ENCODE measurements at places on chromosomes 5 and 9.

DNA sequence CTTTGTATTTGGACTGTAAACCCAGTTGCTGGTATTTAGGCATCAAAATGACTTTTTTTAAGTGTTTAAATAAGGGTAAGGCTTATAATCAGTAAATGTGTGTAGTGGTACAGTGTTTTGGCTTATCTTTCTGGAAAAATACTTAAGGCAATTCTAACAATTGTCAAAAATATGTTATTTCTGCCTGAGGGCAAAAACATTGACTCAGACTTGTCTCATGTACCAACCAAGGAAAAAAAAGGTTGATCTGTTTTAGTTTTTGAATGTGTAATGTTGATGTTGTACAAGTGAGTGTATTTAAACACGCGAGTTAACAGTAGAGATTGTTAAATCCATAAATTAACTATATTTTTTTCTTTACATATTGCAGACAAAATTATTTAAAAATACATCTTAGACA is 277.8 kb upstream of the TYRP1 start:
- DNase-seq: no peak

GRCh38 chr5:97936231-97936630 is 753.2 kb upstream of the RIOK2 start:
- DNase-seq: no peak

GRCh38 chr5:142748132-142748531 is 22.0 kb upstream of the ARHGAP26 start:
- DNase-seq: no peak

DNA sequence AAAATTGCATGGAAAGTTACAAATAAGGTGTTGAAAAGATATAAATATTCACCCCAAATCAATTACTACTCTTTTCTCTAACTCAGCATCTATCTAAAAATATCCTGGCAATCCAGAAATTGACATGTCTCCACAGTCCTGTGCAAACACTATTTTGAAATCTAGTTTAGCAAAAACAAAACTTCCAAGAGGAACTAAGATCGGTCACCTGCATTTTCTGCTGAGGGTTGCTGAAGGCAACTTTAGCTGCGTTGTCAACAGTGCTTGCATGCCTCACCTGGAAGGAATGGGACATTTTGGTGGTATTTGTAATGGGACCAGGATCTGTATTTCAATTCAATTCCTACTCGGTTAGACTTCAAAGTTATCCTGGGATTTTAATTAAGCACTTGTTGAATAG is 398.3 kb downstream of the NTRK2 start:
- no peak for DNase-seq

GRCh38 chr5:163434401-163434866 is 3.0 kb upstream of the CCNG1 start:
- DNase-seq: no peak

GRCh38 chr5:7789567-7789966 is 61.4 kb downstream of the CFAP90 start:
- DNase-seq: no peak

DNA sequence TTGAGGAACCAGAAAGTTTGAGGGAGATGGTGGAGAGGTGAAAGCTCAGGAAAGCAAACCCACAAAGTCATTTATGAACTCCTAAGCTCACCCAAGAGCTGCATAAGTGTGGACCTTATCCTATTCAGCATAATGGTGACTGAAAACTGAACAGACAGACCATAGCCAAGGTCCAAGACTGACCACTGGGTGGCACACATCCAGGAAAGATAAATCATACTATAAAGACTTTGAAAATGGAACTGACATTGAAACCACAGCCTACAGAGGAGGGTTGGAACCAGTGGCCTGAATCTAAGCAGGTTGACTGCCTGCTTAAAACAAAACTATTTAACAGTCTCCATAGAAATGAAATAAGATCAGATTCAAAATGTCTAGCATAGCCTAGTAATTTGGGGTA is 121.0 kb upstream of the RGS7BP start:
- DNase-seq: no peak

DNA sequence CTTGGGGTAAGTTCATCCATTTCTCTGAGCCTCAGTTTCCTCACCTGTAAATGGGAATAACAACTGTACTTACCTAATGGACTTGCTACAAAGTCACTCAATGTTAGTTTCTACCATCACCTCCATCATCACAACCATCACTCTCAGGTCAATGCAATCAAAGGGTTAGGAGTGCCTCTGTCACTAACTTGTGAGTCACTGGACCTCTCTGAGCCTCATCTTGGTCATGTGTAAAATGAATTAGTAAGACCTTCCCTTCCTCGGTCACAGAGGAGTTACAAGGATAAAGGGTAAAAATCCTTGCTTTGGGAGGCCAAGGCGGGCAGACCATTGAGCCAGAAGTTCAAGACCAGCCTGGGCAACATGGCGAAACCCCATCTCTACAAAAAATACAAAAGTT is 12.8 kb downstream of the FABP6 start:
- DNase-seq: no peak

DNA sequence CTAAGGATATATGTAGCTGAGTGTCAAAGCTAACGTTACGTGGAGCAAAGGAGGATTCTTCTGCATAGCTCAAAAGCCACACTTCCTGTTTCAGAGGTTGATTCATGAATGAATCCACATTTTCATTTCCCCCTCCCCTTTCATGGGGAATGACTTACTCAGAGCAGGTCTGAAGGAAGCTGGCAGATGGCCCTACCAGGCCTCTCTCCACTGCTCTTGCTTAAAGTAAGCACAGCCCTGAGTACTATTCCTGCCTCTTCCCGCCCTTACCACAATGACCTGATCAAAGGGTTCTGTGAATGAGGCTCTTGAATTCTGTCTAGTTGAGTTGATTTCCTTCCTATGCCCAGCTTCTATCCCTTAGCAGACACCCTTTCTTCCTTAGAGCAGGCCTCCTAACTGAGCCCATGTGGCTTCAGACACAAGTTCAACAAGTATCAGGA is 6.3 kb downstream of the IGIP start:
- no peak for DNase-seq

- no peak for DNase-seq
Measured at GRCh38 chr5:170006021-170006420, 25.7 kb upstream of the INSYN2B start.

DNA sequence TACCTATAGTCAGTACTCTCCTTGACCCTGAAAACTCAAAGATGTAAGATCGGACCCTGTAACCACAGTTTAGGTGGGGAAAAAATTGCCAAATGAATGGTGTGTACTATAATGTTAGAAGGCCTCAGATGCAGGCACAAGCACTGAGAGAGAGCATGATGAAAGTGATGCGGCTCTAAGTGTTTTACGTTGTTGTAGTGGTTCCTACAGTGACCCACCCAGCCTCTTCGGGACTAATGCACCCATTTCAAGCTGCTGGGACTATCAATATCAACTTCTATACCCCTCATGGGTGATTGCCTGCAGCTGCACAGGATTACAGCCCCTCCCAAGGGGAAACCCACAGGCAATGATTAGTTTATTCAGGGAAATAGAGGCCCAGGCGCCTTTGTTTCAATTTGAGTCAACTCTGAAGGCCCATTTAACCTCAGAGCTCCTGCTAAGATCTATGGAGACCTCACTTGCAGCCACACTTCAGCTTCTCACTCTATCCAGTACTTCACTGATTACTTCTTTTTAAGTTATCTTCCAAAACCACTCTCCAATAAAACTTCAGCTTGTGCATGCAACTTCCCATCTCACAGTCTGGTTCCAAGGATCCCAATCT is 340.7 kb downstream of the NR2F1-AS1 start:
- no peak for DNase-seq

DNA sequence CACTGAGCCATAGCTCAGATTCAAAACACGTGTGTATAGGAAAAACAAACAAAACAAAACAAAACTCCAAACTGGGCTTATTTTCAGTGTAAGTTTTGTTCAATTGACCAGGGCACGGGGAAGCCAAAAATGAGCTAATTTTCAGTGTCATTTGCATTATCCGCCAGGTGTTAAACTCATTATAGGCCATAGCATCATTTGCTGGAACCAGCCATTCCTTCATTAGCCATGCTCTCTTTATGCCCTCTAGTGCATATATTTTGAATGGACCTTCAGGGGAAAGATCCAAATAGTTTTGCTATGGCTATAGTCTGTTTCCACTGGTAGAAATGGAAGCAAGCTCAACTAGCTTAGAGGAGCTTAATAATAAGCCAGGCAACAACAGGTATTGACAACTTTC is 1205.2 kb upstream of the DMAC1 start:
- DNase-seq: no peak

GRCh38 chr5:176719113-176719739 is 71.9 kb downstream of the TSPAN17 start:
- DNase-seq: no peak

DNA sequence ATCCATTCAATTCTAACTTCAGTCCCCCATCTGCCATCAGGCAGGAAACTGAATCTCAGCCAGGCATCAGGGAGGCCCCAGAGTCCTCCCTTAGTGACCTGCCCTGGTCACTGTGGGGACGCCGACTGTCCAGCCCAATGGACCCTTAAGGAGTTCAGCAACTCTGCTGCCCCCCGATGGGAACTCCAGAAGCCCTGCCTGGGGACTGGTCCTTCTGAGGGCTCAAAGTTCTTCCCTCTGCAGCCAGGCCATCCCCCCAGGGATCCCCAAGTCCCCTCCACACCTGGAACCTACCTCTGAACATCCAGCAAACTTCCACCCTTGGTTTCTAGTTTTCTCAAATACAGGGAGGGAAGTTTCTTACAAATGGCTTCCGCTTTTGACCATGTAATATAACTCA is 76.8 kb downstream of the UBE2QL1 start:
- DNase-seq: no peak

DNA sequence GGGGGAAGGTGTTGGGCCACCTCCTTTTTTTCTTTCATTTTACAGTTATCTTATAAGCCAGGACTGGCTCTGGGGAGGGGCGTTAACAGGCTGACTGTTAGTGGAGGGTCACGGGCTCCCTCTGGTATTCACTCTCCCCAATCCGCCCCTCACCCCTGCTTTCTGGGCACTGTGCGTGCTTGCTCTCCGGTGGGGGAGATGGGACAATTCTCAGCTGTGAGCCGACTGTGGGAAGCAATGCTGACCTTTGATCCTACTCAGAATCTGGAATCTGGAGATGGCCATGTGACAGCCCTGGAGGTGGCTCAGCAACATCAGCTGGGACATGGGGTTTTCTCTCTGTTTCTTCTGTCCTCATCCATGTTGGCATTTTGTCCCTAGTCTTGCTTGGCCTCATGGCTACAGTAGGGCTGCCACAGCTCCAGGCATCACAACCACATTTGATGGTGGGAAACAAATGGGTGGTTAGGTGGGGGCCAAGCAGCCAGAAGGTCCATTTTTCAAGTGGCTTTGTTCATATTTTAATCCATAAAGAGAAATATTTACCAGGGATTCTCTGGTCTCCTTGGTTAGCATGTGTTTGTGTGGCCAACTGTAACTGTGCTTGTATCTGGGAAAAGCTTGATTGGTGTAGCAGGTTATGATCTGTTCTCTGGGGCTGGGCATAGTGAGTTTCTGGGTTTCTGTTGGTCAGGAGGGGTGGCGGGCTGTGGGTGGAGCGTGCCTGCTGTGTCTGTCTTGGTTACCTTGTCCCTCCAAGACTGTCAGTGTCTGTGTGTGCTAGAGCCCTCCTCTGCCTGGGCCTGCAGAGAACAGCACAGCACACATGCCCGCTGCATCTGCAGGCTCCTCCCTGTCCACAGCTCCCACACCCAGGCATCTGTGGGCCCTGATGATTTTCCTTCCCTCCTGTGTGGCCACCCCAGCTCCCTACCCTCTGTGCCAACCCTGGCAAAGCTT is 12.4 kb downstream of the WNK2 start:
- DNase-seq: no peak

DNA sequence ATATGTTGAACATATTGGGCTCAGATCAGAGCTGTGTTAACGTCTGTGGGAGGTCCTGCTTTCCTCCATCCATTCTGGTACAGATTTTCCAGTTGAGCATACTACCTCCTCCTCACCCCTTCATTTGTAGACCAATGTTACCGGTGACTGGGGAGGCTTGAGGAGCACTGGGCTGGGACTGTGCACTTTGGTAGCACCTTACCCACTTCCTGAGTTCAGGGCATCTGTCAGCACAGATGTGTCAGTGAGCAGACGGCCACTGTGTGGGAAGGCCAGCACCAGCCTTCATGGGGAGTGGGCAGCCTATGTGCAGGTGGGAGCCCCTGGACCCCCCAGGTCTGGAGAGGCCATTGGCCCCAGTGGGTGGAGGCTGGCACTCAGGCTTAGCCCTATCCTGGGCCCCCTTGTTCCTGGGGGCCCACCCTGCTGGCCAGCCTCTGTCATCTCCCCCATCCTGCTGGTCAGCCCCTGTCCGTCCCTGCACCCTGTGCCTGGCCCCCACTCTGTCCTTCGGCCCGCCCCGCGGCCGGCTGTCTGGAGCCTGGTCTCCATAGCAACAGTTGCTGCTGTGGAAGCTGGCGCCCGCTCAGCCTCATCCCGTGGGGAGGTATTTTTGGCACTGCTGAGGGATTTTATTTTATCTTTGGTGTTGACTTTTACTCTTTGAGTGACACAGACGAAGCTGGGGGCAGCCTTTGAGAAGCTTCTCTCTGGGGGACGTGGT is 21.3 kb downstream of the WNK2 start:
- no peak for DNase-seq

DNA sequence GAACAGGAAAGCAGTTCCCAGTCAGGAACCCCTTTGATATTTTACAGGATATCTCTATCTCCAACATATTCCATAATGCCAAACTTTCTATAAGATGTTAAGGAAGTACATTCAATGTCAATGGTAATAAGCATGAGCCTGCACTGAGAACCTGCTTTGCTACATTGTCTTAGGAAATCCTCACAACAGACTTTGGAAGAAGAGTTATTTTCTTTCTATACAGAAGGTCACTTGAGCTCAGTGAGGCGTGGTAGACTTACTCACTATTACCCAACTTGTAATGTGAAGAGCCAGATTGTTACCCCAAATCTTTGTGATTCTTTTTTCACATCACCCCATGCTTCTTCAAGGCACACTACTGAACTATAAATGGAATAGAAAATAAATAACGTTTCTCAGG is 435.9 kb downstream of the DNAH5 start:
- no peak for DNase-seq

GRCh38 chr5:28512648-28513047 is 1474.3 kb upstream of the CDH9 start:
- DNase-seq: no peak

GRCh38 chr5:59790776-59791475 is 102.6 kb downstream of the PDE4D start:
- no peak for DNase-seq

GRCh38 chr9:5841771-5842573 is 9.1 kb upstream of the ERMP1 start:
- no peak for DNase-seq

DNA sequence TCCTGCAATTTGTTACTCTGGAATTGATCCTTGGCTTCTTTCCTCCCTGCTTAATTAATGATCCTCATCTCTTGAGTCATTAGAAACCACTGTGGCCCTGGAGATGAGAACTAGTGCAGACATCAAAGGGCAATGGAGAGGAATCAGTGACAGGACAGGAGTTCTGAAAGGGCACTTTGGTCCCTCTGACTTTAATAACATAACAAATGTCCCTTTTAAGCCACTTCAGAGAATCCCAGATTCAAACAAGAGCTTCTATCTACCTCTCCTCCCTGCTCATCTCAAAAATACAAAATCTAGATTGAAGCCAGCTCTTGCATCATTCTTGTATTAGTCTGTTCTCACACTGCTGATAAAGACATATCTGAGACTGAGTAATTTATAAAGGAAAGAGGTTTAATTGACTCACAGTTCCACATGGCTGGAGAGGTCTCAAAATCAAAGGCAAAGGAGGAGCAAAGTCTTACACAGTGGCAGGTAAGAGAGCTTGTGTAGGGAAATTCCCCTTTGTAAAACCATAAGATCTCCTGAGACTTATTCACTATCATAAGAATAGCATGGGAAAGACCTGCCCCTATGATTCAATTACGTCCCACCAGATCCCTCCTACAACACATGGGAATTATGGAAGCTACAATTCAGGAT is 139.1 kb downstream of the PLPPR1 start:
- DNase-seq: no peak

Data from T-helper 2 cell (primary cell).